ENCODE measurements at places on chromosomes 7 and 10.

DNA sequence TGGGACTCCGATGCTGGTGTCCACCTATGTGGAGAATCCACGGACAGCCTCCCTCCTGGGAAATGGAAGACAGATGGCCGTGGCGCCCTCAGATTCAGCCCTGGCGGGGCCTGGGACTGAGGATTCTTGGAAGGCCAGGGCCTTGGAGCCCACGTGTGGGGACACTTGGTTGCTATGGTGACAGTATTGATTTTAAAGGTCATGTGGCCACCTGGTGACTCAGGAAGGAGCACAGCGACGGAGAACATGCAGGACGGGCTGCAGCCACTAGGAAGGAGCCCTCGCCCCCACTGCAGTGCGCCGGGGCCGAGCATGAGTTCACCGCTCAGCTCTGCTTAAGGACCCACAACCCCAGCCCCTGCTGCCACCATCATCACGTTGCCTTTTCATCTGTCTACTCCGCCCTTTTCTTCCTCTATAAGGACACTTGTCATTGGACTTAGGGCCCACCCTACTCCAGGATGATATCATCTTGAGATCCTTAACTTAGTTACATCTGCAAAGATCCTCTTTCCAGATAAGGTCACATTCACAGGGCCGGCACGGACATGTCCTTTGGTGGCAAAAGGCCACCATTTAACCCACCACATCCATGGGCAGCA is 3.7 kb upstream of the STK32C start:
- DNase-seq: no peak

DNA sequence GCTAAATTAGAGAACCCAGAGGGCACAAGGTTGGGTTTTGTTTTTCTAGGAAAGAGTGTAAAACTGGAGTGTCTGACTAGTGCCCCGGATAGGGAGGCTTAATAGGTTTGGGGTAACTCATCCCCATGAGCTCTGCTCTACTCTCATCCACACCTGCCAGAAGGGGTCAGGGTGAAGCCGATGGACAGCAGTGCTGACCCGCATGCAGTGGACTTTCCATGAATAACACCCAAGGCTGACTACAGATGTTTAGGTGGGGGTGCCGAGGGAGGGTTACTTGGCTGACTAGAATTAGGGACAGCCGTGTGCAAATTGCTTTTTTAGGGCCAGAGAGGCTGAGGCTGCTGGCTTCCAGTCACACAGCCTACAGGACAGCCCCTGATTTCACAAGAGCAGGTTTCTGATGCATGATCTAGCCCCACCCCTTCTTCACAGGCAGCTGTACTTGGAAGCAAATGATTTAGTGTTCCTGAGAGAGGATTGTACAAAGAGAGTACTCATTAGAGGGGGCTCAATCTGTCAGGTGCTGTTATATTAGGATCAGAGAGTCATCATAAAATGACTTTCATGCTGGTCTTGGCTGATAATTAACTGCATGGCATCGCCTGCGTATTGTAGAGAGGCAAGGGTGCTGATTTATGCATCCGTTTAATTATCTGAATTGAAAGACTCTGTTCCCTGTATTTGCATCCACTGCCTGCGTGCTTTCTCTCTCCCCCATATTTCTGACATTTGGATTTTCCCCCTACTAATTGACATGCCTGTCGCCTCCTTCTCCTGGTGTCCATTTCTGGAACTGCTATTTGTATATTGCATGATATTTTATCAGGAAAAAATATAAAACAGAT is 9.5 kb downstream of the INHBA start:
- DNase-seq: no peak

DNA sequence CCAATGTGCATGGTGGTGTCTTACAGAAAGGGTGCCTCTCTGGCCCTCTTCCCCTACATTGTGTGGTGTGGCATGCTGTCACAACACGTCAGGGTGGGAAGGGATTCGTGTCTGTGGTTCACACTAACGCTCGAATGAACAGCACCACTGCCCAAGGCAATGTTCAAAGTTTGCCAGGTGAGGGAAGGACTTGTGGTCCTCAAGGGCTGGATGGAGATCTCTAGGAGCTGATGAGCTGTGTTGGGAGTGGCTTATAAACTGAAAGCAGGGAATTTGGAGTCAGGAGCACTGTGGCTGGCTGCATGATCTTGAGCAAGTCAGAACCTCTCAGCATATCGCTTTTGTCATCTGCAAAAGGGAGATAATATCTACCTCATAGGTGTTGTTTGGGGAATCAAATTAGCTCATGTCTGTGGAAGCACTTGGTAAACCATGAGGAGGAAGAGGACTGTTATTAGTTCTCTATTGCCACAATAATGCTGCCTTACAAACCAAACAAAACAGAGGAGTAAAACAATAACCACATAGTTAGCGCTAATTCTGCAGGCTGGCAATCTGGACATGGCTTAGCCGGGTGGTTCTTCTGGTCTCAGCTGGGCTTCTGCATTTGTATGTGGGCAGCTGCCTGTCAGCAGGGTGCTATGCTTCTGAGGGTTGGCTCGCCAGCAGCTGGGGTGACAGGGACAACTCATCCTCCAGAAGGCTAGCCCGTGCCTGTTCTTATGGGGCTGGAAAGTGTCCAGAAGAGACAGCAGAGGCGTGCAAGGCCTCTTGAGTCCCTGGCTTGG is 22.9 kb upstream of the C10orf105 start:
- no peak for DNase-seq

DNA sequence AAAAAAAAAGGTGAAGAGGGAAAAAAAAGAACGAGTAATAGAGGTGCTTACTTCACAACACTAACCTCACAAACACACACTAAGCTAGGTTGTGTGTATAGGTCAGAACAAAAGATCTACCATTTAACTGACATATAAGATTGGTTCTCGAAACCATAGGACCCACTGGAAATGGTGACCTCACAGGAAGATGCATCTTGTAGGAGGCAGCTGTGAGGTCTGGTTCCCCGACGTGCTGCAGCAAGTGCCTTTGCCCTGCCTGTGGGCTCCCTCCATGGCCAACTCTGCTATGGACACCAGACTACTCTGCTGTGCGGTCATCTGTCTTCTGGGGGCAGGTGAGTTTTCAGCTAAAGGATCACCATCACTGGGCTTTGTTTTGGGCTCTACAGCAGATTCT is 133.8 kb upstream of the PRSS1 start:
- DNase-seq: no peak

GRCh38 chr10:129277084-129277483 is 190.0 kb upstream of the MGMT start:
- DNase-seq: no peak

DNA sequence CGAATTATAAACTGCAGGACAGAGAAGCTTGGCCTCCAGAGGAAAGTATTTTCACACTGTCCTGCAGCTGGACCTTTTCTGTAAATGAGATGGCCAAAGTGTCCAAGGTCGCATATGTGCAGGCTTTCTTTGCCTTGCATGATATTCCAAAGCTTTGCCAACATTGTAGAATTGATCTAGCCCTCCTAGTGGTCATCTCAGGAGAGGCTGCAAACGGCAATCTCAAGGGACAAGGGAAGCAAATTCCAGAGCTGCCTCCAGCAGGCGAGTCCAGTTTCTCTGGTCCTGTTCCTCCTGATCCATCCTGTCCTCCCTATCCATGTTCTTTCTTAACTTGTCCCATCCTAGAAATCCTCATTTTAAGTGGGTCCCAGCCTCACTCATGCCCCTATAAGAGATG is 373.4 kb upstream of the PCDH15 start:
- DNase-seq: no peak

DNA sequence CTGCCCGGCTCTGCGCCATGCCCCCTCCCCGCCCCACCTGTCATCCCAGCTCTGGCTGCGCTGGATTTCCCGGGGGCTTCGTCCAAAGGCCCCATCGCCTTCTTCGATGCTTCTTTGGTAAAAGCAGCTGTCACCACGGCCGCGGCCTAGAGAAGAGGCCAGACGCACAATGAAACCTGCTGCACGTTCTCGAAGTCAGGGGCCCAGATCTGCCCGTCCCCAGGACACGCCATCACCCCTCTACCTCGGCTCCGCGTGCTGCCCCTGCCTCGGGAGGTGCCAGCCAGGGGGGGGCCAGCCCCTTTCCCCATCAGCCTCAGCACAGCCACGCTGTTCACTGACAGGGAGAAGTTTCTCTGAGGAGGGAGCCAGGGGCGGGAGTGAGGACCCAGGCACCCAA is 6.8 kb downstream of the GIGYF1 start:
- DNase-seq: no peak

DNA sequence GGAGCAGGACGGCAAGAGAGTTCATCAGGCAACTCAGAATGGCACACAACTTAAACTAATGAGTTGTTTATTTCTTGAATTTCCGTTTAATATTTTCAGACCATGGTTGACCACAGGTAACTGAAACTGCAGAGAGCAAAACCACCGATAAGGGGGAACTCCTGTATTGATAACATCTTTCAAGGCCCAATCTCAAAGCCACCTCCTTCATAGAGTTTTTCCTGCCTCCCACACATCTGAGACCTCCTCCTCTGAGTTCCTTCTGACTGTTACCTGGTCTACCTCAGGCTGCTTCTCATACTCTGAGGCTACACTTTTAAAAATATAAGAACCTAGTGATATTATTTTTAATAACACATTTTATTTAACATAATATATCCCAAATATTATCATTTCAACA is 341.5 kb upstream of the NPVF start:
- DNase-seq: no peak

DNA sequence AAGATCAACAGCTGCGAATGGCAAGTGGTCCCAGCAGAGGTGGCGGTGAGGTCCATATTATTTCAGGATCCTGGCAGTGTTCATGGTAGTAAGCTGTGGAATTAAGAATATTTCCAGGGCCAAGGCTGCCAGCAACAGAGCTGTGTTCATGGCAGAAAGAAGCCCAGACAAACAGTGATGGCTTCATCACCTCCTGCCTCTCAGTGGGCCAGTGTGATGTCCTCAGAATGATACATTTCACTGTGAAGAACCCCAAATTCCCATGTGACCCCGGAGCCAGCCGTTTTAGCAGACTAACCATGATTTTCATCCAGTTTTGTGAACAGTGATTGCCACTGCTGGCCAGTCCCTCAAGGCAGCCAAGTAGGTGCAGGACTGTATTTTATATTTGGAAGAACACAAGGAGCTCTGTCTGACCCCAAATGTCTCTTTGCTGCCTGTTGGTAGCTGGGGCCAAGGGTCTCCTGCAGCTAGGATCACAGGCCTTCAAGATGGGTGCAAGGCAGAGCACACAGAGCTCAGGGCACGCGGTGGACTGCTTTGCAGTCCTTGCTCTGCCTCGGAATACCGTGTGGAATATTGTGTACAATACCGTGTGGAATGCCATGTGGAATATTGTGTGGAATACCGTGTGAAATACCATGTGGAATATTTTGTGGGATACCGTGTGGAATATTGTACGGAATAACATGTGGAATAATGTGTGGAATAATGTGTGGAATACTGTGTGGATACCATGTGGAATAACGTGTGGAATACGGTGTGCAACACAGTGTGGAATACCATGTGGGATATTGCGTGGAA is 132.3 kb upstream of the CHST15 start:
- no peak for DNase-seq

GRCh38 chr10:124344931-124345330 is 73.8 kb downstream of the OAT start:
- no peak for DNase-seq

Data from stimulated activated CD4-positive, alpha-beta T cell treated with anti-CD3 and anti-CD28 coated beads, Interleukin-12 subunit alpha, Interleukin-12 subunit beta, amount 100 ng/mL, for 24 hours (primary cell).